ENCODE measurements at places on chromosomes 12 and 14. TPM values are rescaled to one million over a fixed set of nuclear protein-coding genes. Genes with fewer than 3 reads are reported as not detected.

GRCh38 chr14:88470542-88471440 lies 84.0 kb downstream of the PTPN21 start:
- no peak for DNase-seq

GRCh38 chr12:29901585-29901984 lies 117.8 kb upstream of the TMTC1 start:
- no peak for DNase-seq

DNA sequence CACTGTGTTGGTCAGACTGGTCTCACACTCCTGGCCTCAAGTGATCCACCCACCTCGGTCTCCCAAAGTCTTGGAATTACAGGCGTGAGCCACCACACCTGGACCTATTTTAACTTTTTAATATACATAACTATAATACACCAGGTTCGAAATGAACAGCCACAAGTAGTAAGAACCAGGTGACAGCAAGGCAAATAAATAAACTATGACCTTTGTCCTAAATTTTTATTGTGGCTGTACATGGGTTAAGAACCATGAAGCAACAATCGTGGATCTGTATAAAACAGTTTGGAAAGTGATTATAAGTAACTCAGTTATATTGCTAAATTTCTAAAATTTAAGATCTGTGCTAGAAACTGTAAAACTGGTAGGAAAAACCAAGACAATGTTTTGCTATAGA lies 41.5 kb downstream of the GXYLT1 start:
- no peak for DNase-seq

- no peak for DNase-seq
Measured at GRCh38 chr14:64118892-64119291, 175.3 kb downstream of the ESR2 start.

Gene RNASE4
- total RNA-seq, result 0.38 TPM

Gene TBC1D30
- 5.7 TPM for total RNA-seq
